GM18507 (cell line): ENCODE measurements at places on chromosomes 3 and 15.

GRCh38 chr3:88957711-88958439, 149.5 kb upstream of the EPHA3 start:
- DNase-seq = no peak

GRCh38 chr3:36362973-36363372, 17.3 kb upstream of the STAC start:
- no peak for DNase-seq

DNA sequence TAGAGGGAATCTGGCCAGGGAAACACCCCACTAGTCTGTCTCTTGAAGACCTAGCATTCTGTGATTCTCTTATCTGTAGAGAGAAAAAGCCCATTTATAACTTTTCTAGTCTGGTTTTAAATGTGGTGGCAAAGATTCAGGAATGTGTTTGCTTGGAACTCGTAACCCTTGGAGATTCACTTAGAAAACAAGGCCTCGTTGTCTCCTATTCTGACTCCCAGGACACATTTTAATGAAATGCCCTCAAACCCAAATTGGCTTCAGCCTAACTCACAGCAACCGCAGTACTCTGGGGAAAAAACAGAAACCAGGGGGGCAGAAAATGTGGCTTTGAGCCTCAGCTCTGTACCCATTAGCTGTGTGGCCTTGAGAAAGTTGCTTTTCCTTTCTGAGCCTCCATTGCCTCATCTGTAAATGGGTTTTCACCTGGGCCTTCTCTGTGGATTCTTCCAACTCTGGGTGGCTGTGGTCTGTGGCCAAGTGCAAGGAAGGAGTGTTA, 36.5 kb downstream of the RPLP1 start:
- no peak for DNase-seq

DNA sequence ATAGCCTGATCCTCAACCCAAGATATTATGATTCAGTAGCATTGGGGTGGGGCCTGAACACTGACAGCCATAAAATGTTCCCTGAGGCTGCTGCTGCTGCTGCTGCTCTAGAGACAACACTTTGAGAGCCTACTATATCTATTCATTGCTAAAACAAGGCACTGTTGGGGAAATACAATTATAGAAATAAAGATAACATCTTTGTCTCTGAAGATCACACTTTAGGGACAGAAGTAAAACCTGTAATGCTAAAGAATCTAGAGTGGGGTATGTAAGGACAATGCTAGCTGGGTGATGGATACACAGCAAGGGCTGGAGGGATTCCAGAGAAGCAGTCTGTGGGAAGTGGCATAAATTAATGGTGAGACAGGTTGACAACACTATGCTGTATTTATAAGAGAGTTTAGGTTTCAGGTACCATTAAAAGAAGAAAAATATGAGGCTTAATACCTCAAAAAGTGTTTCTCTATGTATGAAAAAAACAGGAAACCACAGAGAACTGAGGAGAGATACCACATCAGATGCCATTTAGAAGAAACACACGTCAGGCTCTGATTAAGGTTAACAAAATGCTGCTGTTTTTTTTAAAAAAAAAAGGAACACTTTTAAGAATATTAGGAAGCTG, 115.9 kb downstream of the CBLB start:
- no peak for DNase-seq

- no peak for DNase-seq
Observed at GRCh38 chr3:191246630-191247029, 47.6 kb downstream of the OSTN start.

GRCh38 chr15:90222547-90222946, 11.2 kb downstream of the CIB1 start:
- no peak for DNase-seq

DNA sequence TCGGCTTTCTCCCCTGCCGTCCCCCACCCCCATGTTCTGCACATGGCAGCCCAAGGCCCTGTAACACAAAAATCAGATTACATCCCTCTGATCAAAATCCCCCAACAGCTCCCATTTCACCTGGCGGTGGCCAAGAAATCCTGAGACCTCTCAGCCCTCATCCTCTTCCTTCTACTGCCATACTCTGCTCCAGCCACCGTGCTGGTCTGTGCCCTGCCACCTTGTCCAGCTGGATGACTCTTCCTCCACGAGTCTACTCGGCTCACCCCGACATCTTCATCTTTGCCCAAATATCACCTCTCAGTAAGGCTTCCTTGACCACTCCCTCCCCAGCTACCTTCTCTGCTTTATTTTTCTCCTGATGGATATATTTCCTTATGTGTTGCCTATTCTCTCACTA, 3.1 kb downstream of the CCDC51 start:
- no peak for DNase-seq

- no peak for DNase-seq
Observed at GRCh38 chr3:77372018-77372417, 332.1 kb downstream of the ROBO2 start.

DNA sequence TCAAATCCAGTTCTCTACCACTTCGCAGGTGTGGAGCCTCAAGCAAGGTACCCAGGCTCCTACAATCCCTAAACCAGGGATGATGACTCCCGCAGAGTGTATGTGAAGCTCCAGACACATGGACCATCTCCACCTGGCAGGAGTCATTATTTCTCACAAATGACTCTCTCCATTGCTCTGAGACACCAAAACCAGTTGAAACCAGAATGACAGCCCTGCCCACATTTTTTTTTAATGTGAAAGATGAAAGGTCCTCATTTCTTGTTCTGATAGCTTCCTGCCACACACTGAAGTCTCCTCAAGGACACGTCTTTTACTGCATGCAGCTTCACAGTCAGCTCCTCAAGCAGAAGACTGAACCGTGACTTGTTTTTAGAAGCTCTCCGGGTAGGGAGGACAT, 61.4 kb upstream of the ZBTB38 start:
- no peak for DNase-seq

DNA sequence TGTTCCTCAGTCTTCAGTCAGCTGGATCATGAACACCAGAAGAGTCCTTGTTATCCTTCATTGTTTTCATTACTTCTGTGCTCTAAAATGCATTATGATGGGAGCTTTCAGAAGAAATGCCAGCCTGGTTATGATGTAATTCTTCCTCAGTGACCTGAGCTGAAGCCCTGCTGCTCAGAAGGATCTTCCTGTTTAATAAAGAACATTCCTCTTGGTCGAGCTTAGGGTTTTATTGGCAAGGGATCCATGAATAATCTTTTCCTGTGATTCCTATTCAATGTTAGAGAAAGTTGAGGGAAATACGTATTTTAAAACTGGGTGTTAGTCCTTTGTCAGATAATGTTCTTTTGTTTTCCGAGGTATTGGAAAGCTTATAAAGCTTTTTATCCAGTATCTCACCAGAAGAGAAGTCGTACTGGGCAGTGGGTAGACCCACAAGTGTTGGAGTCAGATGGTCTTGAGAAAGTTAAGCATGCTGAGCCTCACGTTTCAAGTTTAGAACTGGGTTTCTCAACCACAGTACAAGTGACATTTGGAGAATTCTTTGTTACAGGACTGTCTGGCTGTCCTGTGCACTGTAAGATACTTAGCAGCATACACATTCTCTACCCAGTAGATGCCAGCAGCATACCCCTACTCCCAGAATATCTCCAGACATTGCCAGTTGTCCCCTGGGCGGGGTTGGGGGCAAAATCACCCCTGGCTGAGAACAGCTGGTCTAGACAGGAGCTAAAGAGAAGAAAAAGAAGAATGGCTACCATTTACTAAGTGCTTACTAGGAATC, 212.3 kb upstream of the BHLHE40 start:
- DNase-seq = no peak
